CD8-positive, alpha-beta memory T cell (primary cell): ENCODE measurements at places on chromosomes 5 and 9.

DNA sequence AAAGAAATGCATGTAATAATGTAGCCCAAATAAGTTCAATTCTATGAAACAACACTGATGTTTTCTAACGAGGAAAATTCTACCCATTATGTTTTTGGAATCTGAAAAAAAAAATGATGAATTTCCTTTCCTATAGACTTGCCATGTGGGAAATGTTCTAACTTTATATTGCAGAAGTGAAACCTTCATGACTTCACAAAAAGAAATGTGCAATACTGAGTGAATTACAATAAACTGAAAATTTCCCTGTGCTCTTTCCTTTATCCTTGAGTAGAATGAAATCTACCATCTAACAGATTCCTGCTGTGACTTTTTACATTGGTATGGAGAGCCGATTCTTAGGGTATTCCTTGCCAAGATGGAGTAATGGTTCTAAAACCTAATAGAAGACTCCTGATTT is 1622.5 kb downstream of the MAT2B start:
- no peaks in the 10 kb centered on the region for H3K36me3 ChIP-seq
- no peak overlapping the region for H3K4me3 ChIP-seq
- DNase-seq = no peak
- H3K27ac ChIP-seq = no peak overlapping the region
- H3K27me3 ChIP-seq = no peaks in the 10 kb centered on the region

- H3K4me3 ChIP-seq = no peak overlapping the region
- no peak for DNase-seq
- H3K4me1 ChIP-seq = peaks cover 14% of the 10 kb centered on the region
- H3K27ac ChIP-seq = no peak overlapping the region
- H3K27me3 ChIP-seq = peaks cover 17% of the 10 kb centered on the region
- no peaks in the 10 kb centered on the region for H3K36me3 ChIP-seq
These were observed 93.4 kb downstream of the LMX1B start for GRCh38 chr9:126707083-126707482.

DNA sequence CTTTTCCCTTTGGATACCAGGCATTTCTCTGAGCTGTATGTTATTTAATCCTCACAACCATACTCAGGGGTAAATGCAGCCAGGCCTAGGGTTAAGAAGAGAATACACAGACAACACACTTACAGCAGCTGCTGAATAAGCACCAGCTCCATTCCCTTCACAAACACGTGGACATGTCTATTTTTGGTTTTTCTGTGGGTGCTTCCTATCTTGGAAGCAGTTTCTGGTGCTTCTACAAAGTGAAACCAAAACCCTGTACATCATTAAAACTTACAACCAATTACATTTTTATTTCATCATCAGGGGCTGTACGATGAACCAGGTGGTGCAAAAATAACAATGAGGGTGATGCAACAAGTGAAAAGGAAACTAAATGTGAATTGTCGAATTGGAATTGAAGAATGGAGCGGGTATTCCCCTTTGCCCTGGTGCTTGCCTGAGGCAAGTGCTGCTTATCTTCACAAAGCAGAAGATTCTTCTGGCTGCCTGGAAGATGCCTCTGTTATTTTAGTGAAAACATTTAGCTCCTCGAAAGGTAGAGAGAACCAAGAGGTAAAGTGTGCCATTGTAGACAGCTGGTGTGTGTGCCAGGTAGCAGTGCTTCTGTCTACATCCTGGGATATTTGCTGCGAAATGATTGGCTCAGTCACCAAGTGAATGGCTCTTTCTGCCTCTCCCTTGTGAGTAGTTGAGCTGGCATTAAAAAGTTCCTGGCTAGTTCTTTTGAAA is 18.6 kb upstream of the IFNB1 start:
- peak overlapping the region; percentile 47 for H3K27ac ChIP-seq
- peak overlapping the region; percentile 68 for H3K4me3 ChIP-seq
- no peaks in the 10 kb centered on the region for H3K27me3 ChIP-seq
- peaks cover 17% of the 10 kb centered on the region for H3K4me1 ChIP-seq
- H3K36me3 ChIP-seq = no peaks in the 10 kb centered on the region

DNA sequence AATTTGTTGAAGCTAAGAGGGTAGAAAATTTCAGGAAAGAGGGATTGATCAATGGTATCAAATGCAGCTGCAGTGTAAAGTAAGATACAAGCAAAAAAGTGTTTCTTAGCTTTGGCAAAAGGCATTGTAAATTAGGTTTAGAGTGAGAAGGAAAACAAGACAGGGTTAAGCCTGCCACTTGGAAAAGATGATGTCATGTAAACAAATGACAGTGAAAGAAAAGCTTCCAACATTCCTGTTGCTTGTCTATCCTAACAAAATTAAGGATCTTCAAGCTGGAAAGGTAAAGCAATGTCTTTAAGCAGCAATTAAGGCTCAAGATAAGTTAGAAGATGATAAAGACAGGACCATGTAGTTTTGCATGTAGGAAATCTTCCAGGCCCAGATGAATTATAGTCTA is 139.1 kb upstream of the PPP2R2B start:
- H3K4me3 ChIP-seq = no peak overlapping the region
- no peaks in the 10 kb centered on the region for H3K36me3 ChIP-seq
- no peak overlapping the region for H3K27ac ChIP-seq
- DNase-seq = no peak

GRCh38 chr5:115580941-115581340 is 21.3 kb downstream of the TICAM2 start:
- H3K4me1 ChIP-seq = no peaks in the 10 kb centered on the region
- no peak overlapping the region for H3K4me3 ChIP-seq
- no peaks in the 10 kb centered on the region for H3K36me3 ChIP-seq
- DNase-seq = no peak

DNA sequence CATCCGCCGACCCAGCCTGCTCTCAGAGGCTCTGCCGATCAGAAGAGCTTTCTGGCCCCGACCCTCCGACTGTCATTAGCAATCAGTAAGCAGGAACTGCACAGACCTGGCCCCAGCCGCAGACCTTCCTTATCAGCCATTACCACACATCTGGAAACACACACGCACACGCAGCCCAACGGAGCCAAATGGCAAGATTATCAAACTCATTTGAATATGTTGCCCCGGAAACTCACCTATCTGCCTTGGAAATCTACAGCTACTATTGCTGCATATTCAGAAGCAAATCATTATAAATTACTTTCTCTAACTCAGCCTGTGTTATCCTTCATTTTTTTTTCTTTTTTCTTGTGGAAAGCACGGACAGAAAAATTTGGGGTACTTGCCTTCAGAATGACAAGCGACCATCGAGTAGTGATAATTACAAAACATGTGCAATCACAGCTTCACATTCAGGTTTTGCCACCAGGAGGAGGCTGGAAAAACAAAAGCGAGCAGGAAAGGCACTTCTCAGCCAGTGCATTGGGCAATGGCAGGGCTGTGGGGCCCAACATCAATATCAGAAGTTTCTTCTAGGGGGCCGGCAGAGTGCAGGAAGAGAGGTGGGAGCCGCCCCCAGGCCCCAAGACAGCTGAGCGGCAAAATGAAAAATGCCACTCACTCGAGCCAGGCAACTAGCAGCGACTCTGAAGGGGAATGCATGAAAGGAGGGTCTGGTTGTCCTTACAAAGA is 122.3 kb downstream of the VAV2 start:
- H3K4me1 ChIP-seq = peaks cover 5% of the 10 kb centered on the region
- H3K27ac ChIP-seq = no peak overlapping the region
- H3K4me3 ChIP-seq = no peak overlapping the region
- no peak for DNase-seq
- H3K36me3 ChIP-seq = no peaks in the 10 kb centered on the region

- no peaks in the 10 kb centered on the region for H3K36me3 ChIP-seq
- no peak for DNase-seq
- H3K27me3 ChIP-seq = no peaks in the 10 kb centered on the region
- H3K4me1 ChIP-seq = no peaks in the 10 kb centered on the region
- no peak overlapping the region for H3K27ac ChIP-seq
These were observed 311.5 kb downstream of the EFNA5 start for GRCh38 chr5:107359033-107359915.

DNA sequence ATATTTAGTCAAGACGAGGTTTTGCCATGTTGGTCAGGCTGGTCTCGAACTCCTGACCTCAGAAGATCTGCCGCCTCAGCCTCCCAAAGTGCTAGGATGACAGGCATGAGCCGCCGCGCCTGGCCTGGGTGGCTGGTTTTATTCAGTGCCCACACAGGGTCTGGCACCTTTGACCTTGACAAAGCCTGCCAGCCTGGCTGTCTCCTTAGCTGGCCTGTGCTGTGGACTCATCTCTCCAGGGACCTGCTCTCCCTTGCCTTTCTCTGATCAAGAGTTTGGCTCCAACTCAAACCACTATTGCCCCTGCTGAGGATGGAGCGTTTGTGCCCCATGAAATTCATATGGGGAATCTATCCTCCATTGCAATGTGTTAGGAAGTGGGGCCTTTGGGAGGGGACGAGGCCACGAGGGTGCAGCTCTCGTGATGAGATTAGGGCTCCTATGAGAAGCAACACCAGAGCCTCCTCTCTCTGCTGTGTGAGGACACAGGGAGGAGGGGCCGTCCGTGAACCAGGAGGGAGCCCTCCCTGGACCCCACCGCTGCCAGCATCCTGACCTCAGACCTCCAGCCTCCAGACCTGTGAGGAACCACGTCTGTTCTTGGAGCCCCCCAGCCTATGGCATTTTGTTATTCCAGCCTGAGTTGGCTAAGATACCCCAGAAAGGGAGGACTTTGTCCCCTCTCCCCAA is 45.0 kb downstream of the MRPL36 start:
- no peaks in the 10 kb centered on the region for H3K36me3 ChIP-seq
- no peaks in the 10 kb centered on the region for H3K4me1 ChIP-seq
- H3K27me3 ChIP-seq = no peaks in the 10 kb centered on the region
- H3K4me3 ChIP-seq = no peak overlapping the region
- no peak for DNase-seq

DNA sequence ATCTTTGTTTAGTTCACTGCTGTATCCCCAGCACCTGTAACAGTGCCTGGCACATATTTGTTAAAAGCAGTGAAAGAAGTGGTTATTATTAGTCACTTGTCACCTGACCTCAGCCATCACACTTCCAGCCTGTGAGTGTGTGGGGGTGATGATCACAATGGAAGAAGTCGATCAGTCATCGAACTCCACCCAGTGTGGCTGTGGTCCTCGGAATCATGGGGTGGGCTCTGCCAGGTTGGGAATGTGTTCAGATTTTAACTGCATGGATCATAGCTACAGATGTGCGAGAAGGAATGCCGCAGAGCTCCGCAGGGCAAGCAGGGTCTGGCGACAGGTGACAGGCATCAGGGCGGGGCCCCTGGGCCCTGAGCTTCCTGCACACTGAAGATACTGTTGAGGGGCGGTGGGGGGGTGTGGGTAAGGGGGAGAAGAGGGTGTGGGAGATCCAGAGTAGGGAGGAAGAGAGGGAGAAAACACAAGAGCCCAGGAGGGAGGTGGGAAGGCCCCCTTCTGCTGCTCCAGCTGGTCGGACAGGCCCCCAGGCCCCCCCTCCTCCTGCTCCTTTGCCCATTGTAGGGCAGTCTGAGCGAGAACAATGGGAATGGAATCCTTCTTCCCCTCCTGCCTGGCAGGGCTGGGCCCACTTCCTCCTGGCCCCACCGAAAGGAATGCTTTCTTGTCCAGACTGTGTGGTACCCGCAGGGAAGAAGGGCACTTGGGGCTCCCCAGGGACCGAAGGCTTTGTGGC is 89.6 kb downstream of the SPRY4 start:
- no peaks in the 10 kb centered on the region for H3K27me3 ChIP-seq
- no peak overlapping the region for H3K27ac ChIP-seq
- no peaks in the 10 kb centered on the region for H3K36me3 ChIP-seq
- no peaks in the 10 kb centered on the region for H3K4me1 ChIP-seq
- no peak for DNase-seq

DNA sequence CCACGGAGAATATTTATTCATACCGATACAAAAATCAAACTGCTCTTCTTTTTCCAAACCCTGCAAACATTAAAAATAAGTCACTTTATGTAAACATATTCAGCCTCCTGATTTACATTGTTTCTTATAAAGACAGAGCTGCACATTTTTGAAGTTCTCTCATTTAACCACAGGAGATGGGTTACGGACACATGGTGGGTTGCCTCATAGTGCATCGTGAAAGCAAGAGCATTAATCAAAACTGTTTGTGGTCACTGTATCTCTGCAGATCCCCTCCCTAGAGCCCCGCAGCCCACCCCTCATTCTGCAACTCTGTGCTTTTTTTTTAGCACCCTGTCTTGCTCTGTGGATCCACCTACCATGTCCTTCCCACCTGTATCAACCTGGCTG is 43.3 kb upstream of the EQTN start:
- no peaks in the 10 kb centered on the region for H3K4me1 ChIP-seq
- no peak overlapping the region for H3K4me3 ChIP-seq
- no peaks in the 10 kb centered on the region for H3K27me3 ChIP-seq
- no peaks in the 10 kb centered on the region for H3K36me3 ChIP-seq

DNA sequence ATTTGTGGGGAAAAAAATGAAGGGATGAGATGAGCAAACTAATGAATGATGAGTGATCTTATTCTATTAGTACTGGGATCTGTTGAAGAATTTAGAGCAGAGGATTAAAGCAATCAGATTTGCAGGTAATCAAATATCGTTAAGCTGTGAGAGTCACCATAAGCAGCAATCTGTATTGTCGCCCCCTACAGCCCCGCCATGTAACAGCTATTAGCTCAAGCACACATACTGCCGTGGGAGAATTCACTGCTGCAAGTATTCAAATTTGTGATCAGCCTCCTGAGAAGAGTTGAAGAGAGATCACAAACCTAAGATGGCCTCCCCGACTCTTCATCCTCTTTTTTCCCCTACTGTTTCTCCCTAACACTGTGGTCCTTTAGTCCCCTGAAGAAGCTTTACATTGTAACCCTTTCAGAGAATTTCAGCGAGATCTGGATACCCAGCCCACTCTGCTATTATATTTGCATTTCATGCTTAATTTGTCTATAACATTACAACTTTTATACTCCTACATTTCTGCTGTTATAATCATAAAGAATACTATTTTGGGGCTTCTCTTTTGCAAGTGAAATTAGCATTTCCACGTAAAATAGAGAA is 28.5 kb upstream of the PHF24 start:
- H3K27ac ChIP-seq = no peak overlapping the region
- H3K27me3 ChIP-seq = no peaks in the 10 kb centered on the region
- no peaks in the 10 kb centered on the region for H3K36me3 ChIP-seq
- DNase-seq = no peak
- H3K4me3 ChIP-seq = no peak overlapping the region

DNA sequence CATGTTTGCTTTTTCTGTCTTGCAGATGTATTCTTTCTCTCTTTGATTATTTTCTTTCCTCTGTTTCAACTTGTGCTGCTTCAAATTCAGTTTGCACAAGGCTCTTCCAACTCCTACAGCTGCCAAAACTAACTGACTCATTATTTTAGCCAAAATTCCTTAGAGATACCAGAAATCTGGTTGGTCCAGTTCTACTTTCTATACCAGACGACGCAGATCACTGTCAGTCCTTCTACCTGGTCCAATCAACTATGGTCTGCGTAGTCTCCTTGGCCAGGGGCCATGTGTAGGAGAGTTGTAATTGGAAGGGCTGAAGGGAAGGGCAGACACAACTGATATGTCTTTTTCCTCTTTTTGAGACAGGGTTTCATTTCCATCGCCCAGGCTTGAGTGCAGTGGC is 51.9 kb upstream of the JAK2 start:
- H3K4me1 ChIP-seq = peaks cover 17% of the 10 kb centered on the region
- DNase-seq = no peak
- H3K27ac ChIP-seq = no peak overlapping the region
- no peaks in the 10 kb centered on the region for H3K27me3 ChIP-seq
- H3K4me3 ChIP-seq = no peak overlapping the region
- H3K36me3 ChIP-seq = no peaks in the 10 kb centered on the region
